Breast epithelium (tissue), 4 donors: ENCODE measurements at places on chromosomes 2 and 18.

- no peaks in the 10 kb centered on the region for H3K4me1 ChIP-seq
- H3K4me3 ChIP-seq, result no peak overlapping the region
- peak overlapping the region; percentile 8 for H3K27ac ChIP-seq
- H3K27me3 ChIP-seq, result no peaks in the 10 kb centered on the region
Measured at GRCh38 chr2:196259507-196260481, 88.4 kb upstream of the STK17B start.

DNA sequence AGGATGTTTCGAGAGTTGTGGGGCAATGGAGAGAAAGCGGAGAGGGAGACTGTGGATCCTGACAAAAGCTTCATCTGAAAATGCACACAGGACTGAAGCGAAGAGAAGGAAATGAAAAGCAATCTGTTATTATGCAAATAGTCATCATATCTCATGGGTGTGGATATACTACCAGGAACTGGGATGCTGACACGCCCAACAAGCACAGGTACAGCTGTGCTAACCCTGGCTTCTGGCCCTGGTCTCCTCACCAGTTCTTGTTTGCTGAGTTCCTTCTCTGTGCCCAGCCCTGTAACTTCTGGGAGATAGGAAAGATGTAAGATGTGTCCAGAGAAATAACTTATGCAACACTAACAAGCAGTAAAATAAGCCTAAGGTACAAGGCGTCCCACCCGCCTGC is 358.8 kb downstream of the CMPK2 start:
- no peak overlapping the region for H3K4me3 ChIP-seq
- no peaks in the 10 kb centered on the region for H3K36me3 ChIP-seq
- H3K4me1 ChIP-seq, result no peaks in the 10 kb centered on the region
- H3K27ac ChIP-seq, result no peak overlapping the region

DNA sequence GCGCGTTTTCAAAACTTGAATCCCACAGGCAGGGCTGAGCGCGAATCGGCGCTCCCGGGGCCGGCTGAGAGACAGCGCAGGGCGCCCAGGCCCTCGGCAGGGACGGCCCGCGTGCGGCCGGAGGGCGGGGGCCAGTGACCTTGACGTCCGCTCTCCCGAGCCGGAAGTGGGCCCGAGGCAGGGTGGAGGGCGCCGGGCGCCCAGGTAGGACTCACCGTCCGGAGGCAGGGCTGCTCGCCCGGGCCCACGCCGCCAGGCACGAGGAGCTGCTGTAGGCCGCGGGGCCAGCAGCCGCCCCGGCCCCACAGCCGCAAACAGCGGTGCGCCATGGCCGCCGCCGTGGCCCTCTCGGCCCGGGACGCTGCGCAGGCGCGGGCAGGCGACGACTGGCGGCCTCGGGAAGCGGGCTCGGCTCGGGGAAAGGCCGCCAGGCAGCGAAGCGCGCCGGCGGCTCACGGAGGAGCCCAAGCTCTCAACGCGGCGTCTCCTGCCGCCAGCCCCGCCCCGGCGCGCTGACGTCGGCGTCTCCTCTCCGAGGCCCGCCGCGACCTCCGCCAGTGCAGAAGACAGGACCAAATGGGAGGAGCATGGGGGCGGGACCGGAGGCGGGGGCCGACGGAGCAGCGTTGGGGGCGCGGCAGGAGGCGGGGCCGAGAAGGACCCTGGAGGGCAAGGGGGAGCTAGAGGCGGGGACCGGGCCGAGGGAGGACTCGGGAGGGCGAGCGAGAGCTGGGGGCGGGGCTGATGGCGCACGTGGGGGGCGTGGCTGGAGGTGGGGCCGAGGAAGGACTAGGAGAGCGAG is at the start of gene AFG3L2:
TSS of gene AFG3L2 (minus strand) at position 474 of the 802 bp plus-strand sequence. CDS start at position 329, 145 bp downstream.
- H3K36me3 ChIP-seq, result no peaks in the 10 kb centered on the region
- peak; percentile 100 for DNase-seq

- H3K4me3 ChIP-seq, result no peak overlapping the region
- no peak overlapping the region for H3K27ac ChIP-seq
- H3K27me3 ChIP-seq, result no peaks in the 10 kb centered on the region
- no peak for DNase-seq
Measured at GRCh38 chr2:6212491-6212890, 520.3 kb downstream of the SOX11 start.

- no peaks in the 10 kb centered on the region for H3K27me3 ChIP-seq
- H3K4me3 ChIP-seq, result no peak overlapping the region
- H3K27ac ChIP-seq, result no peak overlapping the region
- no peaks in the 10 kb centered on the region for H3K4me1 ChIP-seq
Measured at GRCh38 chr2:232869138-232870017, 686 bp upstream of the SNORC start.

GRCh38 chr2:30403592-30404312 is 43.3 kb upstream of the LCLAT1 start:
- no peaks in the 10 kb centered on the region for H3K27me3 ChIP-seq
- H3K27ac ChIP-seq, result peak overlapping the region; percentile 78
- no peaks in the 10 kb centered on the region for H3K4me1 ChIP-seq
- H3K36me3 ChIP-seq, result no peaks in the 10 kb centered on the region
- no peak overlapping the region for H3K4me3 ChIP-seq

DNA sequence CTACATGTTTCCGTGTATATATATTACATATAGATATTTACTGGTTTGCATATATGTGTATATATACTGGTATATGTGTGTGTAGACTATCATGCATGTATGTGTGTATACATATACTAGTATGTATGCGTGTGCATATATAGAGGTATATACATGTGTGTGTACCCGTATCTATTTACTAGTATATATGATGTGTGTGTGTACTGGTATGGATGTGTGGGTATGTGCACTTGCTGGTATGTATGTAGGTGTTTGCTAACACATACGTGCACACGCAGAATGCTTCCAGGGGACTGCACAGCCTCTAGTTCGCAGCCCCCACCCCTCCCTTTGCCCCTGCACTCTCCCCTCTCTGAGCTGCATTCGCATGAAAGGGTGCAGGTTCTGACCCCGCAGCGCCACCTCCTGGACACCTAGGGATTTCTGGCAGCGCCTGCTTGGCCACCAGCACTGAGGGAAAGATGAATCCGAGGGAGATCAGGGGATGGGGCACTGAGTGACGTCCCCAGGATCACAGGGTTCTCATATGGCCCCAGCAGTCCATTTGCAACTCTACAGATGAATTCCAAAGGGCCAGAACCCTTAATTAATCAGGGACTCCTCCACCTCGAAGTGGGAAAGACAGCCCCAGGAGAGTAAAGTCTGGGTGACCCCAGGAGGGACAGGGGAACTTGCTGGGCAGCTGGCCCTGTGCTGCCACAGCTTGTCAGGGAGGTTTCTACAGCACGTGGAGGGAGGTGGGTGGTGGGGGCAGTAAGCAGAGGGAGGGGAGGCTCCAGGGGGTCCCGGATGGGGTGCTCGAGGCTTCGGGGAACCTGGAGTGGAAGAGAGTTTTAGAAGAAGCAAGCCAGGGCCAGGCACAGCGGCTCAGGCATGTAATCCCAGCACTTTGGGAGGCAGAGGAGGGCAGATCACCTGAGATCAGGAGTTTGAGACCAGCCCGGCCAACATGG is 66.8 kb upstream of the ASAP2 start:
- H3K27me3 ChIP-seq, result no peaks in the 10 kb centered on the region
- H3K4me1 ChIP-seq, result peaks cover 4% of the 10 kb centered on the region
- peak; percentile 72 for DNase-seq
- no peak overlapping the region for H3K27ac ChIP-seq
- H3K4me3 ChIP-seq, result no peak overlapping the region

- no peaks in the 10 kb centered on the region for H3K36me3 ChIP-seq
- DNase-seq, result no peak
- no peaks in the 10 kb centered on the region for H3K4me1 ChIP-seq
Measured at GRCh38 chr18:73043211-73043610, 175.4 kb upstream of the NETO1 start.

DNA sequence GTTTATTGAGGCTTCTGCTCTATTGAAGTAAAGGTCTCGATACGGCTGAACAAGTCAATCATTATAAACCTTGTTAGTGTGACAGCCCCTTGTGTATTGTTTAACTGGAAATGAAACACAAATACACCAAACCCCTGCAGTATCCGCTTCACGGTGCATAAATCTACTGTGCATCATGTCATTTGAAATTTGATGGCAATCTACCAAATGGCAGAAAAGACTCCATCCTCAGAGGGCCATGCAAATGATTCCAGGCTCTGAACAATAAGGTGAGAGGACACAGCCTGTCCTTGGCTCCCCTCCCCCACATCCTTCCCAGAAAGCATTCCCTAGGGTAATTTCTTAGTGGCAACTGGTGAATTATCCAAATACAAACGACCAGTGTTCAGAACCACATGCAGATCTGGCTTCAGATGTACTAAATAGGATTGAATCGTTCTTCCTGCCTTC is 80.6 kb downstream of the ADCYAP1 start:
- DNase-seq, result no peak
- no peaks in the 10 kb centered on the region for H3K36me3 ChIP-seq
- H3K4me3 ChIP-seq, result no peak overlapping the region
- no peaks in the 10 kb centered on the region for H3K4me1 ChIP-seq

DNA sequence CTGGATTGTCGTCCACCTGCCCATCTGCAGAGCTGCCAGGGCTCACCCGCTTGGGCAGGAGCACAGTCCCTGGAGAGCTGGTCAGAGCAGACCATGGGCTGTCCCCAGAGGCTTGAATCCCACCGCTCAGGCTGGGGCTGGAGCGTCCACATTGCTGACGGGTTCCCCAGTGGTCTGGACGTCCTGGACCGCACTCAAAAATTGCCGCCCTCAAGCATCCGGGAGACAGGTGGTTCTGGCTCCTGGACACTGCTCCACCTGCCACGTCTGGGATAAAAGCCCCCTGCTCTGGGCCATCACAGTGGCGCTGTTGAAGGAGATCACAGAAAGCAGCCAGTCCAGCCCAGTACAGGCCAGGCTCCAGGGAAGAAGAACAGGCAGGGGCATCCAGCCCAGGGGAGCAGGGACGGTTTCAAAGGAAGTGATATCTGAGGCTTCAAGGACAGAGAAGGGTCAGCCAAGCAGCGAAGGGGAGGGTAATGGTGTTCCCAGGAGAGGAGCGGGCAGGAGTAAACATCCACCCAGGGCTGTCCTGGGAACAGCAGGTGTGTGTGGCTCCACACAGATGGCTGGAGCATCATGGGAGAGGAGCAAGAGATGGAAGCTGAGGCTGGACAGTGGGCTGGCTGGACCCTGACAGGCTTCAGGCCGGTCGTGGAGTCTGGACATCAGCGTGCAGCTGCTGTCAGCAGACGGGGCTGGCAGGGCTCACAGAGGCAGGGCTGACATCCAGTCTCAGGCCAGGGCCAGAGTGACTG is 21.9 kb upstream of the ID2 start:
- no peak overlapping the region for H3K4me3 ChIP-seq
- no peak for DNase-seq
- no peaks in the 10 kb centered on the region for H3K27me3 ChIP-seq
- H3K4me1 ChIP-seq, result no peaks in the 10 kb centered on the region
- no peak overlapping the region for H3K27ac ChIP-seq

DNA sequence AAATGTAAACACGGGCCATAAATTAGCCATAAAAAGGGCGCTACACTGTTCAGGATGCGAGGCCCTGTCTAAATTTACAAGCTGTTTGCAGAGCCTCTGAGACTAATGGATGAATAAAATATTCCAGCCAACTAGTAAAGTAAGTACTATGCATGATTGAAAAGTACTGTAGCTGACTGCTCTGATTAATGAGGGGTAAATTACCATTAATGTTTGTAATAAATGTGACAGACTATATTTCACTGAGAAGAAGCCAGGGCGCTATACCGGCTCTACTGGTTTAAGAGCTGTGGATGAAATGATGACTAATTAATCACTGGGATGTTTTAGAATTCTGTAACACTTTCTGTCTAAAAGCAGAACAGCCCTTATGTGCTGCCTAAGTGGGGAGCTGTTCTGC is 54.3 kb upstream of the RGPD4 start:
- no peak overlapping the region for H3K4me3 ChIP-seq
- DNase-seq, result no peak
- no peaks in the 10 kb centered on the region for H3K27me3 ChIP-seq
- no peak overlapping the region for H3K27ac ChIP-seq
- no peaks in the 10 kb centered on the region for H3K4me1 ChIP-seq

DNA sequence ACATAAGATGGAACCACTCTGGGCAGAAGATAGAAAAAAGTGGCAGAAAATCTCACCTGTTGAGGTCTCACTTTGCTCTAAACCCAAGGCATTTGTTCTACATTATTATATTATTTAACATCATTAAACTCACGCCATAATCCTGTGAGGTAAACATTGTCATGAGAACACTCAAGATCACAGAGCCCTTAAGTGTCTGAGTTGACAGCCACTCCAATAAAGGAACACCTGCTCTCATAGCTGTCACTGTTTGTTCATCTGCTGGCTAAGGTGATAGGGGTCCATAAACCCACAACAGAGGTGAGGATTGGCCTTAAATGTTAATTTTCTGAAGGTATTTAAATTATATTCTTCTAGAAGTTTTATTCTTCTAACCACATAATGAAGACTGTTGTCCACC is 439.7 kb downstream of the RIT2 start:
- H3K4me3 ChIP-seq, result no peak overlapping the region
- H3K4me1 ChIP-seq, result no peaks in the 10 kb centered on the region
- H3K27ac ChIP-seq, result no peak overlapping the region
- no peaks in the 10 kb centered on the region for H3K27me3 ChIP-seq
- no peak for DNase-seq
